ENCODE measurements at places on chromosomes 16 and 17. TPM values are rescaled to one million over a fixed set of nuclear protein-coding genes. Genes with fewer than 3 reads are reported as not detected.

- no peak for DNase-seq
Observed at GRCh38 chr17:76179496-76180467, 38.7 kb upstream of the FOXJ1 start.

DNA sequence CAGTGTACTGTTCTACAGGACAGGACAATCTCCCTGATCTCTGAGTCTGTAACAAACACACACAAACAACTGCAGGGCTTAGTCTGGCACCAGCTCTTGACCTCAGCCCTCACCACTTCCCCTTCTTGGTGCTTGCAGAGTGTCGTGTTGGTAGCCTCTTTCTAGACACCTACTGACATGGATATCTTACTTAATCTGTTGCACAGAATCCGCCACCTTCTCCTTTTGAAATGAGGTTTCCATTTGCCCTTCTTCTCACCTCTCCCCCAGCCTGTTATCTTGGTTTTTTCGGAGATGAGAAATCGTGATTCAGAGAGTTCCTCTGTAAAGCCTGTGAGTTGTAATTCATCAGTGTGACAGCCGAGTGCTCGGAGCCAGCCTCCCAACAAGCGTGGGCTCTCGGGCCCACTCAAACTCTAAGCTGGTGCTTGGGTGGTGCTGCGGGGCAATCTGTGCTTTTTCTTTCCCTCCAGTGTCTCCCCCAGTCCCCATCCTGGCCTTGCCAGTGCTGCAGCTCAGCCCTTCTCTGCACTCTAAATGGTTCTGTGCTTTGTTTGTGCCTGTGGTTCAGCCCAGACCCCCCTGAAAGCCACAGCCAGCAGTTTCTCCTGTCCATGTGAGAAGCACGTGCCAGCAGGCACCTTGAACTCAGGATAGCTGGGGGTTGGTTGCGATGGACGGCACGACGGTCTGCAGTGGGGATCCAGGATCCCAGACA lies 28.1 kb downstream of the KIAA0513 start:
- peak; percentile 46 for DNase-seq

SLC6A2 gene
- total RNA-seq = not detected

DNA sequence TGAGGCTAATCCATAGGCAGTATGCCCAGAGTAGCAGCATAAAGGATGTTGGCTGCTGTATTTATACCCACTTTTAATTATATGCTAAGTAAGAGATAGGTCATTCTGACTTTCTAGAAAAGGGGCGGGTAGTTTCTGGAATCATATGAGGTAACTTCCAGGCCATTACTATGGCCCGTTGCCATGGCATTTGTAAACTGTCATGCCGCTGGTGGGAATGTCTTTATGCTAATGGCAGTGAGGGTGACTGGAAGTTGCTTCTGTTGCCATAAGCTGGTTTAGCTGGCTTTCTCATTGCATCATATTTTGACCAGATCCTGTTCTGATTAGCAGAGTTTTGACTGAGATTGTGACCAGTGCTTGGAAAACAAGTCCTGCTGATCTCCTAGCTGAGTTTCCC lies 929.6 kb upstream of the CDH8 start:
- no peak for DNase-seq

DNA sequence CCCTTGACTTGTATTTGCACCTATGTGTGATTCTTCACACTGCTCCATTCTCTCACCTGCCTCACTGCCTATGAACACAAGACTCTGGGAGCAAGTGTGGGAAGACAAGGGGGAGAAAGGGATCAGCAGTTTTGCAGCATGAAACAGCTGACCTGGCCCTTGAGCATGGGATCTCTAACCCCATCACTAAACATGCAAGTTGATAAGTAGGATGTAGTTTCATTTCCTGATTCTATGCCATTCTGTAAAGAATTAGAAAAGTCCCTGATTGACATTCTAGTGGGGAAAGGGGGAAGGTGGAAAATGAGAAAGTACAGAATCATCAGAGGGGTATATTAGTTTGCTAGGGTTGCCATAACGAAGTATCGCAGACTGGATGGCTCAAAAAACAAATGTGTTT lies 25.3 kb upstream of the MYOCD start:
- DNase-seq = no peak

KRTAP4-6 gene
- total RNA-seq = not detected

- no peak for DNase-seq
Observed at GRCh38 chr16:47507701-47508100, 46.6 kb downstream of the PHKB start.

GRCh38 chr17:29571883-29572681 lies 3.6 kb downstream of the TP53I13 start:
- DNase-seq = peak; percentile 17

TAT gene
- total RNA-seq = 2.1 TPM

- DNase-seq = no peak
Observed at GRCh38 chr16:73616166-73616753, 568.3 kb upstream of the ZFHX3 start.

- no peak for DNase-seq
Observed at GRCh38 chr16:89841275-89841674, 13.0 kb downstream of the SPIRE2 start.

GRCh38 chr17:57612202-57613071 lies 132.7 kb downstream of the CCDC182 start:
- DNase-seq = no peak

C1QL1 gene
- total RNA-seq = 3.1 TPM

BCAR1 gene
- total RNA-seq = 145 TPM

DNA sequence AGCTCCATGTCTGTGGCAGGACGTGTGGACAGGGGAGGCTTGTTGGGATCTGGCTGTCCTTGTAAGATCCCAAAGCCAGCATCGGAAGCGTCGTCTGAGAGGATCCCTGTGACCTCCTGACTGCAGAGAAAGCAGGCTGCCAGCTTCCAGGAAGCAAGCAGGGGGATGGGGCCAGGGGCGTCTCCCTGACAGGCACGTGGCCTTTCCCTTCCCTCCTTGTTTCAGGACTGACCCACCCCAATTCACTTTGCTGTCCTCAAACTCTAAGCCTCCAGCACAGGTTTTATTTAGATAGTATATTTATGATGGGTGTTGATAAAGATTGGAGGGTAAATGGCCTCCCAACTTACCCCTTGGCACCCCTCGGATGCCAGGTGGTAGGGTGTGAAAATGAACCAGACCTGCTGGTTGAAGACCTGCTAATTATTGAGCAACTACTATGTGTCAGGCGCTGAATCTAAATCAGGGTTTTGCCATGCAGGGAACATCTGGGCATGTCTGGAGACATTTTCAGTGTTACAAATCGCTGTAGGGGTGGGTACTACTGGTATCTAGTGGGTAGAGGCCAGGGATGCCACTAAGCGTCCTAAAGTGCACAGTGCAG lies 24.5 kb downstream of the SOCS1 start:
- no peak for DNase-seq

- DNase-seq = no peak
Observed at GRCh38 chr17:68700421-68700820, 99.3 kb upstream of the FAM20A start.

GRCh38 chr17:42287305-42287976 lies 857 bp upstream of the STAT5A start:
- peak; percentile 61 for DNase-seq

KRTAP4-3 gene
- not detected for total RNA-seq

GGT6 gene
- total RNA-seq = 232 TPM

PYY gene
- total RNA-seq = 61.2 TPM

SLFN14 gene
- total RNA-seq = not detected

DNA sequence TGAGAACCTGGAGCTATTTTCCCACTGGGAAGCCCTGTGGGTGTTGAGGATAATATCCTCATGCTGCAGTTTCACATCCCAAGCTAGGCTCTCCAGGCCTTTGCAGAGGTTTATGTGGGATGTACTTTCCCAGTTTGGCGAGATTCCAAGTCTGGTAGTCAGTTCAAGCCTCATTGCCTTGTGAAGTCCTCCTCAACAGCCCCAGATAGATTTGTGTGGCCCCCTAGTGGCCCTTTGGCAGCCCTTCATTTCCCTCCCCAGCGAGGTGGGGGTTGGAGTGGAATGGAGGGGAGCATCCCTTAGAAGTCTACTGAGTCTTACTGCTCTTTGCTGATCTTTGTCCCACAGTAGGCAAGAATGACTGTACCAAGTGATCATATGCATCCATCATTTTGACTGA lies 137.9 kb downstream of the CDH11 start:
- no peak for DNase-seq

- no peak for DNase-seq
Observed at GRCh38 chr17:31369266-31369665, 22.2 kb upstream of the RAB11FIP4 start.

- no peak for DNase-seq
Observed at GRCh38 chr17:48800626-48801217, 16.3 kb downstream of the TTLL6 start.

DNA sequence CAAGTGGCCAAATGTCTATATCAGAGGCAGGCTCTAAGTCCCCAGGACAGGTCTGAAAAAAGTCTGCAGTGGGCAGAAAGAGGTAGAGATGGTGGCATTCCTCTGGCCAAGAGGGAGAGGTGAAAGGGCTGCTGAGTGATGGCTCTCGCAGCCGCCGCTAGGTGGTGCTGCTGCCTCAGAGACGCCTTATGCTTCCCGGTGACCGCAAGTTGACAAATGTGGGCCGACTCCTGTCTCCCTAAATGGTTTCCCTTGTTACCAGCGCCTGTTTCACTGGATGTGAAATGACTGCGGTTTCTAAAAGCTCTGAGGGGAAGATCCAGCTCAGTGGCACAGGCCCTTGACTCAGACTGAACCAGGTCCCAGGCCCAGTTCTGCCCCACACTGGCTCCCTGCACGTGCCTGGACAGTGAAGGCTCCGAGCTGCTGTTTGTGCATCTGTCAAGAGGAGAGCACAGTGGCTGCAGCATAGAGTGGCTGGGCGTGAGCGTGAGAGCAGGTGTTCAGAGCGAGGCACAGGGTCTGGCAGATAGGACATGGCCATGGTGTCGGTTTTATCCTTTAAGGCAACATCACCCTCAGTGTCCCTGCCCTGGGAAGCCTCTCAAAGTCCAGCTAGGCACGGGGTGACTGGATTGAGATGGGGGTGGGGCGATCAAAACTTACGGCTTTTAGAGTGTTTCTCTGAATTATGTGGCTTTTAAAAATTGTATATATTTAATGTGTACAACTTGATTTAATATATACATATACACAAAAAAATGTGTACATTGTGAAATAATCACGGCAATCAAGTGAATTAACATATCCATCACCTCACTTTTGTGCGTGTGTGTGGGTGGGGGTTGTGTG lies 19.9 kb downstream of the CLEC16A start:
- peak; percentile 68 for DNase-seq

DNA sequence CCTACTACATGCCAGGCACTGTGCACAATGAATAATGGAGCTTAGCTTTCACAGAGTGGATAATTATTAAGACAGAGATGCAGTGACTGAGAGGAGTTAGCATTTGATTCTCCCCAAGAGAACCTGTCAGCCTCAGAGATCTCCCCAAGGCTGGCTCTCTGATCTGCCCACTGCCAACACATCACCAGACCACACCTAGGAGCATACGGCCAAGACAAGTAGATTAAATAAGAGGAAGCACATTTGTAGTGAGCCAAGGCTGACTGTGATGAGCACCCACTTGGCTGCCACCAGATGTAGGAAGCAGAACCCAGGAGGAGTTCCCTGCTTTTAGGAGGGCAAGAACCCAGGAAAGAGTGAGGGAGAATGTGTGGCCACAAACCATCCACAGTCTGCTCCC lies 130.1 kb downstream of the SPACA3 start:
- no peak for DNase-seq

ACSM2A gene
- total RNA-seq = not detected

- DNase-seq = no peak
Observed at GRCh38 chr17:10067446-10068143, 130.8 kb downstream of the GAS7 start.

GRCh38 chr17:67993153-67993997 lies 2.9 kb downstream of the C17orf58 start:
- DNase-seq = peak; percentile 85

Data from left colon (tissue), 2 donors.